Left kidney (tissue), 8 donors: ENCODE measurements at places on chromosomes 3 and 15. TPM values are rescaled to one million over a fixed set of nuclear protein-coding genes. Genes with fewer than 3 reads are reported as not detected.

STRA6 gene
- 41.7 TPM for polyA plus RNA-seq

MAGEF1 gene
- polyA plus RNA-seq = 78.9 TPM

SEMA6D gene
- 41.4 TPM for polyA plus RNA-seq

MYEF2 gene
- 159 TPM for polyA plus RNA-seq

NANOGP8 gene
- polyA plus RNA-seq = 0.76 TPM

MST1 gene
- 133 TPM for polyA plus RNA-seq

AADACL2 gene
- polyA plus RNA-seq = not detected

ROPN1 gene
- polyA plus RNA-seq = 0.25 TPM

MYLK gene
- 132 TPM for polyA plus RNA-seq

FBXO40 gene
- polyA plus RNA-seq = 0.02 TPM

SSR3 gene
- polyA plus RNA-seq = 159 TPM

DNA sequence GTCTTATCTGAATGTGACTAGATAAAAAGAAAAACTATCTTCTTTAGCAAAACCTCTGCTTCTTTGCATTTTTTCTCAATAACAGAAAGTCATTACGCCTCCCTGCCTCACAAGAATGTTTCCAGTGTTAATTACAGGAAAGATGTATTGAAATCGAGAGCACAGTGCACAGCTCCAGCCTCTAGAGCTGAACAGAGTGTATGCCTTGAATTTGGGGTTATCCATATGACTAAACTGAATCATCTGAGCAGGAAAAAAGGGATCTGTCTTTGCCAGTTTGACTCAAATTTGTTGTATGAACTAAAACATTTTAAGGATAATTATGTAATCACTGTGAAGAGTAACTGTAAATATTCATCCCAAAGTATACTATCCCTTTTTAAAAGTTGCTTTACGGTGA is 149.1 kb upstream of the CGNL1 start:
- DNase-seq = no peak

- DNase-seq = no peak
Measured at GRCh38 chr3:188197388-188197847, 43.5 kb downstream of the LPP start.

DNA sequence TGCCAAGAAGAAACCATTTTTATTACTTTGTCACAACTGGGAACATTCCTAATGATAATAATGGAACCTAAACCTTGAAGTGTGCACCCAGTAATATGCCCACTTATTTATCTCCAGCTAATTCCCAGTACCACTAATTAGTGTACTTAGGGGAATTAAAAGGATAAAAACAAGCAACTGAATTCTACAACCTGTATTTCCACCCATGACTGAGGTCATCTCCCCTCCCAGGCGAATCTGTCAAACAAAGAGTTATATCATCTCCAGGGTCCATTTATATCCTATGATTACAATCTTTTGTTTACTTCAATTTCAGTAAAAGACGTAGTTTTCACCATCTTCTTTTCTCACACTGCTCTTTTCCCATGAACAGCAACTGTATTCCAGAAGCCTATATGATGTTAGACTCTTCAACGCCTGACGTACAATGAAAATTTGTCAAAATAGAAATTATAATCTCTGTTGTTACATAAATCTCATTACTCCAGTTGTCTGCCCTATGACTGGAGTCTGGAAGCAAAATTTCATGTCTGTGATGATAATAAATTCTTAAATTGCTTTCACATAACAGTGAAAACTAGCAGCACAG is 177.6 kb downstream of the GOLIM4 start:
- no peak for DNase-seq

- no peak for DNase-seq
Measured at GRCh38 chr15:51770902-51771301, 19.5 kb downstream of the TMOD2 start.

GRCh38 chr3:143137435-143138036 is 18.0 kb downstream of the CHST2 start:
- no peak for DNase-seq

DNA sequence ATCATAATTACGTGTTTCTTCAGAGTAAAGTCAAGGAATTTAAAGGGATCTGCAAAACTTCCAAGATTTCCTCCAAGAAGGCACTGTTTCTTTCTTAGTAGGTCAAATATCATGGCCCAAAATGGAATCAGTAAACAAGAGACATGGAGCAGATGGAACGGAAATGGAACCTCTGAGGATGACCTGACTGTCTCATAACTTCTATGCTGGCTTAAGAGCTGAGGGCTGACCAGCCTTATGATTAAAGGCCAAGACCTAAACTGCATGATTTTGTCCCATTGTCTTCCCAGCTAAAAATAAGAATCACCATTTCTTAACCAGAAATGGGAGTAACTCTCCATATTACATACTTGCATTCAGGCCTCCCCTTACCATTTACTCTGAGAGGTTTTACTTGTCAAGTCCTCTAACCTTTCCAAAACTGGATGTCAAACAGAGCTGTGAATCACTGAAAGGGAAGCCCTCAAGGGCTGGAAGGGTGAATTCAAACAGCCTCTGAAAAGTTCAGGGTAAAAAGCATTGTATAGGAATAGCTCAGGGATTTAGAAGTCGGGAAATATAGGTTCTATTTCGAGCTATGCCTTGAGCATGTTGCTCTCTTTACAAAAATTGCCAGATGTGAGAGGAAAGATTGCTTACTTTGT is 103.7 kb downstream of the MEIS2 start:
- DNase-seq = no peak

GRCh38 chr3:196932600-196932999 is 9.7 kb downstream of the NCBP2 start:
- no peak for DNase-seq

DNA sequence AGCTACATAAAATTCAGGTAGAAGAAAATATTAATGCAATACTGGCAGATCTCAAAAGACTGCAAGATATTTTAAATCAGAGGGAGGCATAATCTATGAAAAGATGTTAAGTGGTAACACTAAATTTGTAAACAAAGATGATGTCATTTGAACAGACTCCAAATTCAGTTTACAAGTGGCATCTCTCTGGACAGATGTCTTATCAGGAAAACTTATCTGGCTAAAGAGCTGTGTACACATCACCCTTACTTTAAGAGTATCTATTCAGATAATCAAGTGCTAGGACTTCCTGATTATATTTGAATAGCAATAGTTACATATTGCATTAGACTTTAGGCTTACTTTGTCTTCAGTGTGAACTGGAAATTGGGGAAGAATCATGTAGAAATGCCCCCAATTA is 231.5 kb downstream of the WDR72 start:
- no peak for DNase-seq

- DNase-seq = no peak
Measured at GRCh38 chr3:65582012-65582717, 456.6 kb downstream of the MAGI1 start.

- no peak for DNase-seq
Measured at GRCh38 chr3:142597906-142598305, 1.7 kb downstream of the PLS1 start.

GRCh38 chr15:44909423-44909822 is 47.1 kb upstream of the TERB2 start:
- no peak for DNase-seq

DNA sequence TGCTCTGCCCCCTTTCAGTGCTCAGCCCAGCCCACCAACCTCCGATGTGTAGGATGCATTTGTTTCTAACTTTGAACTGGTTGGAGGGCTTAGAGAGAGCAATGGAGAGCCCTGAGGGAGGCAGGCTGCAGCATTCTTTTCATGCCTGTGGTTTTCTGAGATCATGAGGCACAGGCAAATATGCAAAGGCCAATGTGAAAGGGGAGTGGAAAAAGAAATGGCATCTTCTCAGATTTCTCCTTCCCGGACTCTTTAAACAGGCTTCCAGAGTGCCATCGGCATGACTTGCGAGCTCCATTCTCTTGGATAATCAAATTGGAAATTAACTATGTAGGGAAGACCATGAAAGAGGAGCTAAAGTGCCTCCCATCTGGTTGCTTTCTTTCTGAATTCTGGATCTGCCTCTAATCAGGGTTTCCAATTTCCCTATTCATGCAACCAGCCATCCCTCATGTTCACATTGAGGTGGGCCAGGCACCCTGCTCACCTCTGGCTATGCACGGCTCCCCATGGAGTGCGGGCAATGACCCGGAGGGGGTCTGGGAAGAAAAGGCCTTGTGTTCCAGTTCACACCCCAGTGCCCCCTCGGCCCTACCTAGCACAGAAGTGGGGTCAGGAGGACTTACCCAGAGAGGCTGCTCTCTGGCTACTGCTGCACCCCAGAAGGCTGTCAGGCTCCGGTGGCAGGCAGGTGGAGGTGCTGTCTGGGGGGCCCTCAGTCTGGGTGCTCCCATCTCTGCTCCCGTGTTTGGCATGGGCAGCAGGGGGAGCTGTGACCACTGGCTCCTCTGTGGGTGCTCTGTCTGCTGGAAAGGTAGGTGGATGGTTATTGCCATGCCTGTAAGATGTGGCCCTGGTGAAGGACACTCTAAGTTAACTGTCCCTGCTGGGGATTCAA is 16.1 kb downstream of the AMOTL2 start:
- peak; percentile 88 for DNase-seq

GRCh38 chr15:40344631-40345120 is 3.9 kb upstream of the CCDC9B start:
- no peak for DNase-seq

DNA sequence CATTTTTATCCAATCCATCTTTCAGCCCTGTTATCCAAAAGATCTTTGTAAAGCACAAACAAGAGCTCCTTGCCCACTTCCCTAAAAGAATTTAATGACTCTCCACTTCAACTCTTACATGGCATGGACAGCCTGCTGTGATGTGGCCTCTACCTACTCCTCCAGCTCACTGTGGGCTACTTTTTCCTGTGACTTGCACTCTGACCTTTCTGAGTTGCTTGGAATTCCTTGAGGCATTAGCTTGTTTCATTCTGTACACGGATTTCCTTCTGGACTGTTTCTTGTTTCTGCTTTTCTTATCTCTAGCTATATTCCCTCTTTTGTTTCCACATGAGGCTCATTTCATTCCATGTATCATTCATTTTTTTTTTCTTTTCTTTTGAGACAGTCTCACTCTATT is 15.2 kb downstream of the QTRT2 start:
- no peak for DNase-seq

DNA sequence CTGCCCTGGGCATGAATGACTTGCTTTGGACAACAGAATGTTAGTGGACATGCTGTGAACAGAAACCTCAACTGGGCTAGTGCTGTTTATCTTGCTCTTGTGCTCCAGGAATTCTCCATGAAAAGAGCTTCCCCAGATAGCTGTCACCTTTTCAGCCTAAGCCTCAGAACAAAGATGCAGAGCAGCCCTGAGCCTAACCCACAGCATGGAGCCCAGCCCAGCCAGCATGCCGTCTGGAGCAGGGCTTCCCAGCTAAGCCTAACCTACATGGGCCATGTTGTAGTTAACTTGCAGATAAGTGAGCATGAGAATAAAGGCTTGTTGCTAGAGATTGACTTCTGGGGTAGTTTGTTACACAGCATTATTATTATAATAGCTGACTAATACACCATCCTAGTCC is 48.9 kb downstream of the SCN5A start:
- no peak for DNase-seq

- no peak for DNase-seq
Measured at GRCh38 chr3:16302082-16302631, 37.1 kb downstream of the OXNAD1 start.

GRCh38 chr3:15657016-15657415 is 55.5 kb downstream of the BTD start:
- DNase-seq = no peak

GRCh38 chr3:14146381-14147065 is 21.7 kb downstream of the TMEM43 start:
- DNase-seq = no peak

DNA sequence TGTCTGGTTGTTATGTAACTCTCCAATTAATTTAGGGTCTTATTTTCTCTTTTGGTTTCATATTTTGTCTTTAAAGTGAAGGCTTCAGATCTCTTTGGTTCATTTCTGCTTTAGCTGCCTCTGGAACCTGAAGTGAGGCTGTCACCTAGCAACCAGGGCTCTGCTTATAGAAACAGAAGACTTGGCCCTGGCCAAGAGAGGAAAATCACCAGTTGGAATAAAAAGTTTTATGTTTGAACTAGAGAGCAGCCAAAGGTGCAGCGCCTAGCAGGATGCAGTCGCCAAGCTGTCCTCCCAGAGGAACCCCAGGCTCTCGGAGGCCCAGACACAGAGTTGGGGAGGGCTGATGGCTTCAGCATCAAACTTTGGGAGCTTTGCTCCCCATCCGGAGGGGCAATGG is 41.1 kb downstream of the LYZL4 start:
- peak; percentile 28 for DNase-seq

DNA sequence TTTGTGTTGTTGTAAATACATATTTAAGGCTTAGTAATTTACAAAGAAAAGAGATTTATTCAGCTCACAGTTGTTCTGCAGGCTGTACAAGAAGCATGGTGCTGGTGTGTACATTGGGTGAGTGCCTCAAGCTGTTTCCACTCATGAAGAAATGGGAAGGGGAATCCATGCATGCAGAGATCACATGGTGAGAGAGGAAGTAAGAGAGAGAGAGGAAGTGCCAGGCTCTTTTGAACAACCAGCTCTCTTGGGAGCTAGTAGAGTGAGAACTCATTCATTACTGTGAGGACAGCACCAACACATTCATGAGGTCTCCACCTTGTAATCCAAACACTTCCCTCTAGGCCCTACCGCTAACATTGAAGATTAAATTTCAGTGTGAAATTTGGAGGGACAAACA is 909.2 kb downstream of the NSUN3 start:
- DNase-seq = no peak

- no peak for DNase-seq
Measured at GRCh38 chr15:40964006-40964405, 10.7 kb downstream of the CHAC1 start.

DNA sequence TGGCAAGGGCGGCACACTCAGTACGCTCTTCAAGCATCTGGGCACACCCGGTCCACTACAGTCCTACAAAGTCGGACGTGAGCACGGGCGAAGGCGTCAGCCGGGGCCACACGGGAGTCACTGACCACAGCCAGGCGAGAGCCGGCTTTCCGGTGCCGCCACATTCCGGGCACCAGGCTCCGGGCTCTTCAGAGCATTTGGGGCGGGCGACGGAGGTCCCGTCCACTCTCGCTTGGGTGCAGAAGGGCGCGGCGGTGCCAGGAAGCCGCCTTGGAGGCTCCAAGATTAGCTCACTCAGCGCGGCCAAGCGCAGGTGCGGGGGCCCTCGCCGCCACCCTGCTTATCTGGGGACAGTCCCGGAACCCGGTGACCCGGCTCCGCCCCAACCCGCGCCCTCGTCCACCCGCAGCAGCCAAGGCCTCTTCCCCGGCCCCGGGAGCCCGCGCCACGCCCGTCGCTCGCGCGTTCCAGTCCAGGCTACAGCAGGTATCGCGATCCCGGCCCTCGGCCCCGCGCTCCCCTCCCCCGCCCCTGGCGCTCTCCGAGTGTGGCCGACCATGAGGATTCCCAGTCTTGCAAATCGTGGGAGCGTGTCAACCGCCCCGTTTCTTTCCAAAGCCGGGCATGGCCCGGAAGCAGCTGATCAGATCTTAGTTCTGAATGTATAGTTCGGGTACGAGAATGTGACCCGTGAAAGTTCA is at the start of gene ADPRH:
TSS of gene ADPRH (plus strand) at position 127 of the 701 bp plus-strand sequence. CDS start 2,678 bp downstream, outside the sequence.
- peak; percentile 86 for DNase-seq

GRCh38 chr3:159765030-159765859 is 223.4 kb upstream of the IL12A start:
- DNase-seq = no peak

- peak; percentile 19 for DNase-seq
Measured at GRCh38 chr3:152474585-152474984, 205.9 kb downstream of the MBNL1 start.

GRCh38 chr15:51089699-51090453 is 4.8 kb downstream of the TNFAIP8L3 start:
- DNase-seq = no peak
